ENCODE measurements at places on chromosomes 1 and 21.

- DNase-seq, result no peak
Measured at GRCh38 chr1:108200687-108201051, 526 bp upstream of the SLC25A24 start.

DNA sequence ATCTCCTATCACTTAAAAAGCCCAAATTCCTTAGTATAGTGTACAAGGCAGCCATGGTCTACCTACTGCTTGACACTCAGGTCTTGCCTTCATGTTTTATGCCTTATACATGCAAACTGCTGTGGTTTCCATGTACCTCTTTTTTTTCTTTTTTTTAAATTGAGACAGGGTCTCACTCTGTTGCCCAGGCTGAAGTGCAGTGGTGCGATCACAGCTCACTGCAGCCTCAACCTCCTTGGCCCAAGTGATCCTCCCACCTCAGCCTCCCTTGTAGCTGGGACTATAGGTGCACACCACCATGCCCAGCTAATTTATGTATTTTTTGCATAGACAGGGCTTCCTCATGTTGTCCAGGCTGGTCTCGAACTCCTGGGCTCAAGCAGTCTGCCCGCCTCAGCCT lies 8.0 kb downstream of the CD55 start:
- no peak for DNase-seq

DNA sequence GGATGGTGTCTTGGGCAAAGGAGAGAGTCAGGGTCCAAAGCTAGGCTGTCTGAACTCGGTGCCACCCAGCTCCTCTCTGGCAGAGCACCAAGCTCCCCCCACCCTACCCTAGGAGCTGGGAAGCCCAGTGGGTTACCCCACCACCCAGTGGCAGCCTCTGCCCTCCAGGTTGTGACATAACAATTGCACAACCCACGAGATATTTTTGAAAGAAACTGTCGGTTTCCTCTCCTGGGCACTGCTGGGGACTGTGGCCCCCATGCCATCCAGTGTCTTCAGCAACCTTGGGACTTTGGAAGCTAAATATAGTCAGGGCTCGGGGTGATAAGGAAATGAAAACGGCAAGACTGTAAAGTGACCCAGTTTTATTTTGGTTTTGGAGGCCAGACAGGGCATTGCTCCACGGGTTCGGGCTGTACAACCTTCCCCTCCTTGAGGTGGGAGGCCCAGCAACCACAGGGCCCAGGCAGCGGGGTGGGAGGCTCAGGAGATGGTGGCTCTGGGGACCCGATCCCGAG lies 1.4 kb downstream of the CITED4 start:
- no peak for DNase-seq

GRCh38 chr1:95780836-95781235 lies 546.8 kb downstream of the RWDD3 start:
- no peak for DNase-seq

GRCh38 chr1:68116643-68117235 lies 66.3 kb upstream of the DIRAS3 start:
- no peak for DNase-seq

GRCh38 chr1:230515451-230516145 lies 89.5 kb upstream of the PGBD5 start:
- no peak for DNase-seq

GRCh38 chr21:28256420-28256831 lies 736.3 kb downstream of the LTN1 start:
- no peak for DNase-seq

DNA sequence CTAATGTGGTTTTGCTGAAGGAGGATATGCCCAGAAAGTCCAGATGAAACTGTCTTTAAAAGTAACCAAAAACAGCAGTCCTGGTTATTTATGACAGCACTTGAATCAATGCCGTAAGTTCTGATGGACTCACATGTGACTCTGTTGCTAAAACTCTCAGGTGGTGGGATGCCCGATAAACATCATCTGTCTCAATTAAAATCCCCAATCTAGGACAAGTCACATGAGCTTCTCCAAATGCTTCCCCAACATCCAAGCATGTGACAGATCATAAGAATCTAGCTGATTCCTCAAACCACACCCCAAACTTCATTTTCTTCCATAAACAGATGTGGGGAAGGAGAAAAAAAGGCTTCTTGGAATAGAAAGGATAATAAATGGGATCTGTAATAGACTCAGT lies 786 bp upstream of the CTSK start:
- DNase-seq, result no peak

DNA sequence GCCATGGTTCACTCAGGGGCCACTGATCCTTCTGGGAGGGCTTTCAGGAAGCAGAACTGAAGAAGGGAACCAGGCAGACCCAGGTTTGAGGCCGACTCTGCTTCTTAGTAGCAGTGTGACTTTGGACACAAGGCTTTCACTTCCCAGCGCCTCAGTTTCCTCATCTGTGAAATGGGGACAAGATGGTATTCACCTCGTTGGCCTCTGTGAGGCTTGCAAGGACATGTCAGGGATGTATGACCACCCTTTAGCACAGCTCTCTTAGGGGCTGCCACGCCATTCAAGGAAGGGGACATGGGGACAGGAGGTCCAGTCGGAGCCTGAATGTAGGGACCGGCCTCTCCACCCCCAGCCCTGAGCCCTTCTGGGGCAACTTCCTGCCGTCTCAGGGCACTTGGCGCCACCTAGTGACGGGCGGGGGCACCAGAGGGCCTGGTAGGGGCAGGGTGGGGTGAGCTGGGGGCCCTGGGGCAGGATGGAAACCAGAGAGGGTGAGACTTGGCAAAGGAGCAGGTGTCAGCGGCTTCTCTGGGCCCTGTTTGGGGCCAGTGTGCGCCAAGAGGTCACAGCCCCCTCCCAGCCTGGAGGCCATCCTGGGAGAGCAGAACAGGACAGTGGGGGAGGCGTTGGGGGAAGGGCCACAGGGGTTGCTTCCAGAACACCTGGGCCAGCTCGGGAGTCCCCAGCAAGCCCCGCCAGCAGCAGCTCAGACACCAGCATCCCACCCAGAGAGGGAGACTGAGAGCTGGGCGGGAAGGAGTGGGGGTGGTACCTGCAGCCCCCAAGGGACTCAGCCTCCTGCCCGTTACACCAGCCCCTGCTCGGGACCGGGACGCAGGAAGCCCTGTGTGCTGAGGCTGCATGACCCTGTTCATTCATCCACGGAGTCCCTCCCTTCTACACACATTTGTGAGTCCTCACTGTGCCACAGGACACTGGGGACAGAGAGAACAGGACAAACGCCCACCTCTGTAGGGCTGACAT lies 102.5 kb upstream of the TARDBP start:
- DNase-seq, result peak; percentile 73

DNA sequence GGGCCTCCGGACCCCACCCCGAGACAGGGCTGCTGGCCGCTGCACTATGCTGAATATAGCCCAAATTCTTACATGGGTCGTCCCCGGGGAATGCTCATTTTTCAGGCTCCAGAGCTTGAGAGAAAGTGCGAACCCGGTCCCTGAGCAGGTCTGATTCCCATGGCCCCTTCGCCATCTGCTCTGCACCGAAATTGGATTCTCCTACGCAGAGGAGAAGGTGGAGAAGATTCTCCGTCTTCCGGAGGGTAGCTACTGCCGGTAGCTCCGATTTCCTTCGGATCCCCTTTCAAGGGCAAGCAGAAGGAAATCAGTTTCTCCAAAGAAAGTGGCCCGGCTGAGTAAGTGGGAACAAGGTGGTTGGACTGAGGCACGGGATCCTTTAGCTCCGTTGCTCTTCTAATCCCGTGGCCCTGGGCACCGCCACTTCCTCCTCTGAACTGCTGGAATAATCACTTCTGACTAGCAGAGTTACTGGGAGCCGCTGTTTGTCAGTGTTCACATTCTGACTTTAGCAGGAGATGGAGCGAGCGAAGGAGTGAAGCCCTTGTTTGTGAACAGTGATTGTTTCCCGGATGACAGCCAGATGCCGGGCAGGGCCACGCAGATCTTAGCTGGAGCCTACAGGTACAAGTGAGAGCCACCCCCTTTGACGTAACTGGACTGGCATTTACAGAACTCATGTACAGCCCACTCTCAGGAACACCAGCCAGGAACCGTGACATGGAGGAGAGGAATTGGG lies 1.1 kb upstream of the ZNF496 start:
- no peak for DNase-seq

- DNase-seq, result no peak
Measured at GRCh38 chr21:42453224-42453985, 42.6 kb downstream of the RSPH1 start.

Measured in T-helper 2 cell (primary cell).